Fibroblast of gingiva (primary cell): ENCODE measurements at places on chromosomes 5 and 9.

- peak; percentile 52 for DNase-seq
Measured at GRCh38 chr5:134506054-134507039, 19.1 kb upstream of the JADE2 start.

DNA sequence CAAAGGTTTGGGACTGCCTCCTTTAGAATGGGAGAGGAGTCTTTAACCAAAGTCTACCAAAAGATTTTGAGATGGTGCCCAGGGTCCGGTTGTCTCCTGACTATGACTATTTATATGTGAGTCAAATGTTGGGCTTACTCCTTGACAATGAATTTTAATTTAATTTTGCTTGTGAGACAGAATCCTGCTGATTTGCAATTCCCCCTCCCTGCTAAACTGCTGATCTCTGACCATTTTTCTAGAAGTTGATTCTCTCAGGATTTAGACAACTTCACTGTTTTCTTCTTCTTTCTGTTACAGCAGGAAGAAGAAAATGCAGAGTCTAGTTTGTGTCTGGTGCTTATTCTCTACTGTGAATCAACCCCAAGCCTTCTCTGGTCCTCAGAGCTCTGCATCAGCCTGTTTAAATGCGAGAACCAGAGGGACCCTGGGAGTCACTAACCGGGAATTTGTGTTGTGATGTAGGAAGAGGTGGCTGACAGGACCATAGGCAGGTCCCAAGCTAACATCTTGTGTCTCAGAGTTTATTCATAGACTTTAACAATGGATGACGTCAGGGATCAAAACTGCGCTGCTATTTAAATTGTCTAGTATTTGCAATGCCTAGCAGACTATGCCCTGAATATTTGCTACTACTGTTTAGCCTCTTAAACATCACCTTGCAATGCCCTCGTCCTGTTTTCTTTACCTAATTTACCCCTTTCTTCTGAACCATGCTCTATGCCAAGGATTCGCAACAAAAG lies 124.0 kb upstream of the TAF11L2 start:
- no peak for DNase-seq

GRCh38 chr5:147055850-147056566 lies 177.5 kb upstream of the PPP2R2B start:
- DNase-seq, result no peak

DNA sequence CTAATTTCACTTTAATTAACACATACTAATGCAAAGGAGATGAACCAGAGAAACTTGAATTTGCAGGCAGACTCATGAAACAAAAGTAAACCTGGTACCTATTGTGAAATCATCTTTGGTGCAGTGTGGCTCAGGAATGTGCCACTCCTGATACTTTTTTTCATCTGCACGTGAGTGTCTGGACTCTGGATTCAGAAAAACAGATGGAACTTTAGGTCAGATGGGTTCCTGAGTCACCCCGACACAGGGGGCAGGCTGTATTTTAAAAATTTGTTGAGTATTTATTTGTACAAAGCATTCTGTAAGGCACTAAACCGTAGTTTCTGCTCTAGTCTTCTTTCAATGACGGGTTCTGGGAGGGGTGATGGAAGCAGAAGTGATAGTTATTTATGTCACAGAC lies 52.2 kb upstream of the TUT7 start:
- peak; percentile 88 for DNase-seq

- no peak for DNase-seq
Measured at GRCh38 chr9:124062172-124062571, 50.6 kb downstream of the LHX2 start.

DNA sequence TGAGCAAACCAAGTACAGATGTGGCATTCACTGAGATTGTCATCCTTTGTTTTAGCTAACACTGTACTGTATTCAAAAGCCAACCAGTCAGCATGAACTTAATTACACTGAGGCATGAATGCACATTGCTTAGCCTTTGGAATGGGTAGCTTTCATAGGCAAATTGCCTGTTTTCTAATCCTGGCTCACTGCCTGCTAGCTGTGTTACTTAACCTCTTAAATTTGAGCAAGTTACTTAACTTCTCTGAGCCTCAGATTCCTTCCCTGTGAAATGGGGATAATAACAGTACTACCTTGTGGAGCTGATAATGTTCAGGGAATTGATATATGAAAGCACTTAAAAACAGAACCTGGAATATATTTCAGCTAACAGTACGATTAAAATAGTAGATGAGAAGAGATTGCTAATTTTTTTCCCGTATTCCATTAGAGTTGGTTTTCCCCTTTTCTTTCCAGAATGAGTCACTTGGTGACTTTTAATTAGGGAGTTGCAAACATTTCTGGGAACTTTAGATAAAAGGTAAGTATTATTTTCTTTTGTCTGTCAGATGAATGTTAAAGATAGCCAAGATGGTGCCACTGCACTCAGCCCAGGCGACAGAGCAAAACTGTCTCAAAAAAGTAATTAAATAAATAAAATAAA lies 43.9 kb downstream of the ARRDC3 start:
- peak; percentile 72 for DNase-seq

DNA sequence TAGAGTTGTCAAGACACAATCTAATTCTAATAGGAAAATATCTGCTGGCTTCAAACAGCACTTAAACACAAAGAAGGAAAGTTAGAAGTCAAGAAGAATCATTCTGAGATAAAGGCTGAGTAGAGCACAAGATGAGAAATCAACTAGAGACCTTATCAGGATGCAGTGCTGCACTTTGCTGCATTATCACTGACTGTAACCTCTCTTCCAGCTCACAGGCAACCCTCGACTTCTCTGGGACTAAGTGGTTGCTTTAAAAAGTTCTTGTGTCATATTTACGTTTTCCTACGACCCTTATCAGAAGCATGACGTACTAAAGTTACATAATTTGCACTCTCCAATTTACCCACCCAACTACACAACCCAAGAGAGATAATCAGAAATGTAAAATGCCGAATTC lies 176.1 kb downstream of the MLLT3 start:
- no peak for DNase-seq

- DNase-seq, result no peak
Measured at GRCh38 chr9:99167119-99167518, 54.6 kb downstream of the ALG2 start.

- no peak for DNase-seq
Measured at GRCh38 chr9:77896269-77896937, 135.2 kb downstream of the GNAQ start.

DNA sequence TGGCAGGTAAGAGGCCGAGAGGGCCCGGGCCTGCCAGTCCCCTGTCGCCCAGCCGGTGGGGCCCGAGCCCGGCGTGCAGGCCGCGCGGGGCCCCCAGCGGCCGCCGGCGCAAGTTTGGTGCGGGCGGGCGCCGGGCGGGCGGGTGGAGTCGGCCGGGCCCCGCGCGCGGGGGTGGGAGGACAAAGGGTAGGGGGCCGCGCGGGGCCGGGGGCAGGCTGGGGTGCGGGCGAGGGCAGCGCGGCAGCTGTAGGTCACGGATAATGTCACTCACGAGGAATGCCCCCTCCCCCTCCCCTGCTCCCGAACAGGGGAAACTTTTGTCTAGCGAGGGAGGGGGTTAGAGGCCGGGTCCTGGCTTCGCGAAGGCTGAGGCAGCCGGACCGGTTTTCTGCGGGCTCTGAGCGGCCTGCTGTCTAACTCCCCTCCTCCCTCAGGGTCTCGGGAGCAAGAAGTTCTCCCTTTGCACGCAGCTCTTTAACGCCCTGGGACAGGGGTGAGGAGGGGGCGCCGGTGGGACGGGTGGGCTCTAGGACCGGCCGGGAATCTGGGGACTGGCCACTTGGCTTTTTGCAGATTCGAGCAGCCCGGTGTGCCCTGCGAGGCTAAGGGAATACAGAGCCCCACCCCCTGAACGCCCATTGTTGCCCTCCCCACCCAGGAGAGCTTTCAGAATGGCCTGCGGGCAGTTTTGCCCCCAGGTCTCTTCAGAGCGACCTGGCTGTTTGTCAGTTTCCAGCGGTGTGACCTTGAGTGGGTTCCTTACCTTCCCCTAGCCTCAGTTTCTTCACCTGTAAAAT lies 21.3 kb upstream of the NDST1 start:
- DNase-seq, result peak; percentile 52

DNA sequence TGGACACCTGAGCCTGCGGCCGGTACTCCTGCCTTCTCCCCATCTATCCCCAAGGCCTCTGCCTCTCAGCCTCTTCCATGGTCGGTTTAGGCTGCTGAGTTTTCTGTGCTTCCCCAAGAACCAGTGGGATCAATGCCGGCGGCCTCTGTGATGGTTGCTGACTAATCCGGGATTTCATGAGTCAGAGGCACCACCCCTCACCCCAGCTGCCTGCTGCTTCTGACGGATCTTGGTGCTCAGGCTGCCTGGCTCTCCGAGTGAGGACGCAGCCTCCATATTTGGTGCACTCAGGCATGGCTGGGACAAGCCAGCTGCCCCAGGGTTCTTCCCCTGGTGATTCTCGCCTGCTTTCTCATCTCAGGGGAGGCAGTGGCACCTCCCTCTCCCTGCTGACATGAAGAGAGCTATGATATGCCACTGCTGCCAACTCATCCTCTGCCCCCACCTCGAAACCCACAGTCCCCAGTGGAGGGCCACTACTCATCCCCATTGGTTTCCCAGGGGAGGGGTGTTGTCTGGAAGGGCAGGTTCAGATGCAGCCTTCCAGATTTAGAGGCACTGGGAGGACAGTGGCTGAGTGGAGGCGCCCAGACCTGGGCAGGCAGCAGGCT lies 3.3 kb upstream of the MAN1B1 start:
- peak; percentile 87 for DNase-seq

- DNase-seq, result no peak
Measured at GRCh38 chr9:8980496-8981013, 1181.0 kb upstream of the DMAC1 start.

GRCh38 chr5:1419476-1420210 lies 25.6 kb downstream of the SLC6A3 start:
- no peak for DNase-seq

DNA sequence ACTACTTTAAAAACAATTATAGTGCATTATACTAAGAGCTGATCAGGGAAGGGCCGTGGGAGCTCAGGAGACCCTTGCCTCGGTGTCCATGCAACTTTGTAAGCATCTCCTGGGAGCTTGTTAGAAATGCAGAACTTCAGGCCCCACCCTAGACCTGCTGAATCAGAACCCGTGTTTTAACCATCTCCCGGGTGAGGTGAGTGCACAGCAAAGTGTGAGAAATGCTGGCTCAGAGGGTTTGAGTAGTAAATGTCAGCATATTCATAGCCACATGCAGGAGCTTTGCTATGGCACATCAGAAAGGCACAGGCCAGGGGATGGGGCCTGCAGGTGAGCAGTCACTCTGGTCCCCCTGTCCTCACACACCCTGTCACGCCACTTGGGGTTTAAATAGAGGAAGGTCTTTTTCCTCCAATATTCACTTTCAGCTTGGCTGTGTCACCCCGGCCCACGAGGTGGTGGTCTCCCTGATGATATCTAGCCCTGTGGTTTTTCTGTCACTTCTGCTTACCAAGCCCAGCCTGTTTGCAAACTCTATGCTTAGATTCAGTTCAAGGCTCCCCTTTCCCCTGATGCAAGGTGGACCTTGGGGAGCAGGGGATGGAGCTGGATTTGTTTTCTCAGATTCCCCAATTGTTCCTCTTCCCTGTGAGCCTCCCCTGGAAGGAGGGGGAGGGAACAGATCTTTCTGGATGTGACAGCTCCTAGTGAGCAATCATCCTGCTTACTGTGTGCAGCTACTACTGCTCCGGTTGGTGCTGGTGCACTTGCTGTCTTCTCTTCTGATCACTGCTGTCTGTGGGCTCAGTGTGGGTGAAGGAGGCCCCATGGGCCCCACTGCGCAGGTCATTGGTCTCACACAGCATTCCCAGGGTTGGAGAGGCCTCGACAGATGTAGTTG lies 51.8 kb upstream of the TGFBR1 start:
- DNase-seq, result no peak

DNA sequence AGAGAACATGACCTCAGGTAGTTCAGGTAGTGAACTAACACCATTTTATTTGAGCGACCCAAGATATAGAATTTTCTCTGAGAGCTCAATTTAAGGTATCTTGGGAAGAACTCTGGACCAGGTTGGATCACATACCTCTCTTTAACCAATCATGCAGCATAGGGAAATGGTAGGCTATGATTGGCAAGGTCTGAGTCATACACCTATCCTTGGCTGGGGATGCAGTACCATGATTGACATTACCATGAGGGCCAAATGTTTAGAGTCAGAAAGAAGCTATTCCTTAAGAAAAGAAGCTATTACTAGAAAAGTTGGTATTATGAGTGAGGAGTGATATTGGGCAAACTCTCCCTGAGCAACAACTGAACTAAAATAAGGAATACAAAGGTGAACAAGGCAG lies 258.7 kb downstream of the KCTD16 start:
- no peak for DNase-seq

DNA sequence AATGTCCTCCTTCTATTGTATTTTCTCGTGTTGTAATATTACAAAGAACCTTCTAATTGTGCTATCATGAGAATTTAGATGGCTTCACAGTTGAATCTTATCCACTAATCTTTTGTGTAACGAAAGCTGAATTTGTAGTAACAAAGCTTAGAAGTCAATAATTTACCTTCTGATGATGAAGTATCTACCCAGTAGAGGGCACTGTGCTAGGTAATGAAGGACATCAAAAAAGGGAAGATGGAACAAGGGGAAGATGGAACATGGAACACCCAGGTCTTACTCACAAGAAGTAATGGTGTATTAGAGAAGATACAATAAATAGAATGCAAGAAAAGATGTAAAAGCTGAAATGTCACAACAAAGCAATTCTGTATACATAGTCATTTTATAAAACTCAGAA lies 131.0 kb upstream of the CCNG1 start:
- DNase-seq, result no peak

GRCh38 chr5:131282235-131282634 lies 18.4 kb downstream of the CDC42SE2 start:
- no peak for DNase-seq

DNA sequence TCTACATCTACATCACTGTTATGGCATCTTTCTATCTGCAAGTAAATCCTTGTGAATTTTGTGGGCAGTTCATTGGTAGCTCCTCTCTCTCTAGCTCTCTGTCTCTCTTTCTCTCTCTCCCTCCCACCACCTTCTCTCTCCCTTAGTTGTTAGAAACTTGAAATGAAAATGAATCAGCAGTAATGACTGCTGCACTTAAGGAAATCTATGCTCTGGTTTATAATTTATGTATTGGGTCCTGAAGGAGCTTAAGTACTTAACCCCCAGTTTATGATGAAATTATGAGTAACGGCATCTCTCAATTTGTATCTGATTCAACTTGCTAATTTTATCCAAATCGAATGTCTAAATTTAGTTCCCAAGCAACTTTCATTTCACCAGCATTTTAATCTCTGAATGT lies 52.0 kb upstream of the PTGER4 start:
- no peak for DNase-seq

GRCh38 chr5:6251565-6252102 lies 126.7 kb downstream of the MED10 start:
- DNase-seq, result no peak

DNA sequence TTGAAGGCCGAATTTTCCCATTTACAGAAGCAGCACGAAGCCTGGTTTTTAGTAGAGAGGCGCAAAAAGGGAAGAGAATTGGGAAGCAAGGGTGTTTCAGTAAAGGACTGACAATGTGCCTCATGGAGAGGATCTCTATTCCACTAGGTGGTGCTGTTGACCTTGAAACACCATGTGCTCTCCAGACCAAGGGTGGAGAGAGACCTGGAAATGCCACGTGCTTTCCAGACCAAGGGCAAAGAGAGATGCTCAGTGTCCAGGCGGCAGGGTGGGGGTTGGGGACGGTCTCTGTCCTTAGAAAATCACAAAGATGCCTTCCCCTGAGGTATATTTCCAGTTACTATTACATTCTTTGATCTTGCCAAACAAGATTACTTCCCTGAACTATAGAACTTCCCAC lies 425.3 kb downstream of the CSNK1G3 start:
- DNase-seq, result peak; percentile 51
